Activated CD4-positive, CD25-positive, alpha-beta regulatory T cell treated with anti-CD3 and anti-CD28 coated beads, Interleukin-2, amount 50 U/mL, for 16 hours (primary cell): ENCODE measurements at places on chromosomes 4 and X.

GRCh38 chr4:6574747-6575502 is at the start of gene MAN2B2:
Gene MAN2B2 (plus strand): TSS chr4:6575189. CDS start chr4:6575211, 22 bp downstream.
- DNase-seq, result peak; percentile 63

DNA sequence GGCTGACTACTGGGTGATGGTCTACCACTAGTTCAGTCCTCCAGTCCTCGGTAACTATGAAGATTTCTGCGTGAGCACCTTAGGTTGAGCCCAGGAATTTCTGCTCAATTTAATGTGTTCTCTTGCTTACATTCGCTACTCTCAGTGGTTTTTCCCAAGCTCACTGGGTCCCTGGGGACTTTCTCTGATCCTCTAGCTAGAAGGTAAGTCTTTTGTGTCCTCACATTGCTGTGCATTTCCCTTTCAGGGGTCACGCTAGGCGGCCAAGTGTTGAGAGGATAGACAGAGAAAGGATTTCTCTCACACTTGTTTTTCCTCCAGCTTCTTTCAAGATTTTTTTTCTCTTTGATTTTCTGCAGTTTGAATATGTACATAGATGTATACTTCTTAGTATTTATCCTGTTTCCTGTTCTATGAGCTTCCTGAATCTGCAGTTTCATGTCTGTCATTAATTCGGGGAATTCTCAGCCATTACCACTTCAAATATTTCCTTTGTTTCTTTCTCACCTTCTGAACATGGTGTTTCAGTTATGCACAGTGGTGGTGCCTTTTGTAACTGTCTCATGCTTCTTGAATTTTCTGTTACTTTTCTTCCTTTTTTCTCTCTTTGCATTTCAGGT is 17.5 kb downstream of the MAGEA9 start:
- no peak for DNase-seq

DNA sequence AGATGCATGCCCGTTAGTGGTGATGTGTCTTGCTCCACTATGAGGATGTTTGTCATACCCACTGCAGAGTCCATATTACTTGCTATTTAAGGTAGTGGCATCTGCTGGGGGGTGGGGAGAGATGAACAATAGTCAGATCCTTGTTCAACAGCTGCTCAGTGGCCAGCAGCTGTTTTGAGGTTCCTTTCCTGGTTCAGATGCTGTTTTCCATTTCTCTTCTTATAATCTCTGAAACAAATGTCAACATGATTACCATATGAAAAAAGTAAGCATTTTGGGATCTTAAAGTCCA is 1567.9 kb upstream of the TENM3 start:
- no peak for DNase-seq

DNA sequence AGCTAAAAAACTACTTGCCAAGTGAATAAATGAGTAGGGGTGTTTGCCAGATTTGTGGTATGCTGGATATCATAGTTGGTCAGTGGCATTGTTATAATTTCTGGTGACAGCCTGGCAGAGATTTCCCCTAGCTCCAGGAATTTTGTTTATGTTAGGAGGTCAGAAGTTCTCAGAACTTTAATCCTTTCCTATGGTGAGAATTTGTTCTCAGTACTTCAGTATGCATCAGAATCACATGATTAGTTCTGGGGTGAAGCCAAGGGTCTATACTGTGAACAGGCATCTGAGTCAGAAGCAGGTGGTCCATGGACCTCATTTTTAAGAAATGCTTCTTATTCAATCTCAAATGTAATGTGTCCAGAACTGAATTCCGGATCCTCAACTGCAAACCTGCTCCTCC is 10.5 kb downstream of the RASSF6 start:
- DNase-seq, result no peak

- no peak for DNase-seq
These were observed 12.7 kb upstream of the ADD1 start for GRCh38 chr4:2830632-2831610.

DNA sequence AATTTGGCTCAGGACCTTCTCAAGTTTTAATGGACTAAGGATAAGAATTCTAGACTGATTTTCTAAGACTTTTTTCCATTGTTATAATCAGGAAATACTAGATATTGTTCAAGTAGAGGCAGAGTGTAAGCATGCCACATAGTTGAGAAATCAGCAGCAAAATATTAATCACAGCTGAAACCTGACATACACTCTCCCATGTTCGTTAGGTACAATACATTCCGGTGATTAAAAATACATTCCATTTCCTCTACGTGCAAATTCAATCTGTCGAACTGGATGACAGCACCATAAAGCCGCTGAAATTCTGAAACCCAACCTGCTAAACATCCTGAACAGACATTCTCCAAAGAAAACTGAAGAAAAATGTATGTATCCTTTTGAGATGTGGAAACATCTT is 587.6 kb upstream of the DIPK2B start:
- DNase-seq, result no peak

DNA sequence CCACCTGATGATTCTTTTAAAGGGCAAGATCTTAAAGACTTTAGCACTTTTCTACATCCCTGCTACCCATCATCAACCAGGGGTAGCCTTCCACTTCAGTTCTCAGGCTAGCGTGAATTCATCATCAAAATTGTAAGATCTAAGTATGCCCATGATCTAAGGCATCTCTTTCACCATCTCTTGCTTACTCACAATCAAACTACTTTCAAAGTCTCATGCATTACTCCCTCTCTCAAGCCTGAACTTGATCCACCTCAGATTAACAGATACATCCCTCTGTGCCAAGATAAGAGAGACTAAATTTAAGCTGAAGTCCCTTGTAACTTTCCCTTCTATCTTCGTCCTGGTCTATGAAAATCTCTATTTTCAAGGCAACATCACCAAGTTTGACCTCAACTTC is 62.8 kb downstream of the DHX15 start:
- DNase-seq, result no peak

DNA sequence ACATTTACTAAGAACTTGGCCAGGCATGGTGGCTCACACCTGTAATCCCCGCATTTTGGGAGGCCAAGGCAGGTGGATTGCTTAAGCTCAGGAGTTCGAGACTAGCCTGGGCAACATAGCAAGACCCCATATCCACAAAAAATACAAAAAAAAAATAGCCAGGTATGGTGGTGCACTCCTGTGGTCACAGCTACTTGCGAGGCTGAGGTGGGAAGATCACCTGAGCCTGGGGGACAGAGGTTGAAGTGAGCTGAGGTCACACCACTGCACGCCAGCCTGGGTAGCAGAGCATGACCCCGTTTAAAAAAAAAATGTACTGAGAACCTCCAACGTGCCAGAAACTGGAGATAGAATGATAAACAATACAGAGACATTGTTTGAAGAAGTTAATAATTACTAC is 8.0 kb downstream of the OPRPN start:
- DNase-seq, result no peak

- DNase-seq, result no peak
These were observed 62.3 kb upstream of the ADAMTS3 start for GRCh38 chr4:72631296-72631695.

DNA sequence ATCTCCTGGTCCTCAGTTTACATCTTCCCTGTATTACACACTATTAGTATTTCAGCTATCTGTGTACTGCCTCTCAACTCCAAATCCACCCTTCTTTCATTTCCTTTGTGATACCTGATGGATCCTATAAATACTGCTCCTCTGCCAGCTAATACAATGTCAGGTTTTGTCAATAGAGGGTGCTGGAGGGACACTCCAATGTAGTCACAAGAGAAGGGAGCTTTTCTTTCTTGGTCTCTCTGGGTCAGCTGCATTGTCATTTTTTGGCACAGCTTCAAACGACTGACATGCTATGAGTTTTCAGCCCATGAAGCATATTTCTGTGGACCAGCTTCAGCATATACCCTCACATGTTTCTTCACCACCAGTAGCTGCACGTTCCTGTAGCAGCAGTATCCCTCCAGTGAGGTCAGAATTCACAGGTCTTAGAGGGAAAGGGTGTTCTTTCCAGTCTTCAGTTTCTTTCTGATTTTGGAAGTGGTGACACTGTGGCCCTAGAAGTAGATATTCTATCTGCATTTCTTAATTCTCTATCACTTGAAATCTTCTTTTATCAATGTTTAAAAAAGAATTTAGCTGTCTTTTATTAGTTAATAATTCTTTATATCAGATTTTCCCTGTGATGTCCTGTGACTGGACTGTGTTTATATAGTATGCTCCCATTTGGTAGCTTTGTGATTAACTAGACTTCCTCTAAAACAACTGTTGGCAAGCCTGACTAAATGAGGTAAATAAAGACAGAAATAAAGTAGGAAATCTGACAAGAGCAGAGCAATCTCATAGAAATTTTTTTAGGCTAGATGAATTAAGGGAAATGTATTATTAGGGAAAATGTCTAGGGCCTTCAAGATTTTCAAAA is 60.6 kb downstream of the GABRA2 start:
- no peak for DNase-seq

- no peak for DNase-seq
These were observed 76.5 kb upstream of the BCOR start for GRCh38 chrX:40174001-40174853.
